ENCODE measurements at places on chromosomes 5 and 9. TPM values are rescaled to one million over a fixed set of nuclear protein-coding genes. Genes with fewer than 3 reads are reported as not detected.

Gene SNCB
- 0.43 TPM for total RNA-seq

Gene SLC22A4
- 7.7 TPM for total RNA-seq

Gene OR1J2
- total RNA-seq: not detected

Gene PARP8
- 0.77 TPM for total RNA-seq

Gene LRRC14B
- not detected for total RNA-seq

Gene GADD45G
- 0.09 TPM for total RNA-seq

Gene GABRB2
- not detected for total RNA-seq

Gene NR2F1
- 63.1 TPM for total RNA-seq

Gene WNK2
- total RNA-seq: under 0.01 TPM

Gene PFN3
- total RNA-seq: not detected

Gene PGGT1B
- 19.5 TPM for total RNA-seq

Gene ZNF658
- total RNA-seq: 5.0 TPM

Gene RELL2
- total RNA-seq: 7.3 TPM

Gene RALGPS1
- total RNA-seq: 1.5 TPM

Gene HAPLN1
- total RNA-seq: not detected

Gene HTR4
- total RNA-seq: not detected

Gene OLFML2A
- total RNA-seq: 4.6 TPM

Gene LCN1
- not detected for total RNA-seq

Gene PCDHA10
- total RNA-seq: 0.09 TPM

Gene SPATA31A3
- total RNA-seq: not detected

Gene PROB1
- total RNA-seq: 3.7 TPM

Gene MOB3B
- total RNA-seq: 2.2 TPM

Gene CXCL14
- total RNA-seq: not detected

Gene SLC25A2
- 0.09 TPM for total RNA-seq

Gene GARIN3
- total RNA-seq: not detected

Gene CCDC192
- not detected for total RNA-seq

Gene FTMT
- not detected for total RNA-seq

Gene ANKRD34B
- total RNA-seq: under 0.01 TPM

Gene LRRC19
- not detected for total RNA-seq

Gene STKLD1
- total RNA-seq: 0.98 TPM

Gene TNC
- 0.09 TPM for total RNA-seq

Gene GRIA1
- total RNA-seq: 0.11 TPM

Gene LAMC3
- 1.5 TPM for total RNA-seq

Gene PCDHA9
- 0.09 TPM for total RNA-seq

Gene CD14
- 1.3 TPM for total RNA-seq

Gene CDKN2B-AS1
- total RNA-seq: 2.2 TPM

Gene OR4F3
- total RNA-seq: not detected

Gene CDH9
- not detected for total RNA-seq

Gene IFNA2
- not detected for total RNA-seq

Gene EFNA5
- total RNA-seq: 184 TPM

Gene DDX4
- total RNA-seq: not detected

Gene LOX
- total RNA-seq: 40.6 TPM

Gene RFESD
- total RNA-seq: 0.98 TPM

Gene ZFP2
- 0.33 TPM for total RNA-seq

Gene GABRG2
- not detected for total RNA-seq

Measured in dermis lymphatic vessel endothelial cell (primary cell).